Ovary (tissue), 10 donors: ENCODE measurements at places on chromosomes 6 and 20. TPM values are rescaled to one million over a fixed set of nuclear protein-coding genes. Genes with fewer than 3 reads are reported as not detected.

DNA sequence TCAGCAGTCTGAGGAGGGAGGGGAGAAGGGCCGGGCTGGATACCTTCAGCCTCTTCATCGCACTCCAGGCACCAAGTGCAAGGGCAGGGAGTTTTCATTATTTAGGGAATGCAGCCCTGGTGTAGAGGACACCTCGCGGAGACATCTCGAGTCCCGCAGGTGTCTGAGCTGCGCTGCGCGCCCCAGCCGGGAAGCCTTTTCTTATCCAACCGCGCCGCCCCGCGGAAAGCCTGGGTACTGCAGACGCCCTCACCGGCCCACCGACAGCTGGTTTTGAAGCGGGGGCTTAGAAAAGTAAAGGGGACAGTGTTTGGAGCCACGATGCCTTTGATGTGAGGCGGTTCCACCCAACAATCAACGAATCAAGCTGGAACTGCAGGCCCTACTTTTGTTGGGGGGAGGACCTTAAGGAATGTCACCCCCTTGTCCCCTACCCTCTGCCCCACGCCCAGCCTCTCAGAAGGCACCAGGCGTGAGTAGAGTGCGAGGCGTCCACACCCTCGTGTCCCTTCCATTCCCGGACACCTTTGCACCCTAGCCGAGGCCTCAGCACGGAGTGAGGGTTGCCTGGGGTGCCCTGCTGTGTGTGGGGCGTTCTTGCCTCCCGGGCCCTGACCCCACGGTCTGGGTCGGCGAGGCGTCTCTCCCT, 8.6 kb downstream of the NKX2-2 start:
- no peak overlapping the region for H3K4me3 ChIP-seq
- H3K27me3 ChIP-seq, result no peaks in the 10 kb centered on the region
- peak; percentile 72 for DNase-seq
- H3K36me3 ChIP-seq, result no peaks in the 10 kb centered on the region
- H3K27ac ChIP-seq, result no peak overlapping the region
- H3K4me1 ChIP-seq, result peaks cover 3% of the 10 kb centered on the region

- no peaks in the 10 kb centered on the region for H3K36me3 ChIP-seq
- no peaks in the 10 kb centered on the region for H3K27me3 ChIP-seq
- no peaks in the 10 kb centered on the region for H3K4me1 ChIP-seq
- DNase-seq, result no peak
- no peak overlapping the region for H3K4me3 ChIP-seq
Measured at GRCh38 chr6:18445228-18445627, 58.1 kb downstream of the RNF144B start.

DNA sequence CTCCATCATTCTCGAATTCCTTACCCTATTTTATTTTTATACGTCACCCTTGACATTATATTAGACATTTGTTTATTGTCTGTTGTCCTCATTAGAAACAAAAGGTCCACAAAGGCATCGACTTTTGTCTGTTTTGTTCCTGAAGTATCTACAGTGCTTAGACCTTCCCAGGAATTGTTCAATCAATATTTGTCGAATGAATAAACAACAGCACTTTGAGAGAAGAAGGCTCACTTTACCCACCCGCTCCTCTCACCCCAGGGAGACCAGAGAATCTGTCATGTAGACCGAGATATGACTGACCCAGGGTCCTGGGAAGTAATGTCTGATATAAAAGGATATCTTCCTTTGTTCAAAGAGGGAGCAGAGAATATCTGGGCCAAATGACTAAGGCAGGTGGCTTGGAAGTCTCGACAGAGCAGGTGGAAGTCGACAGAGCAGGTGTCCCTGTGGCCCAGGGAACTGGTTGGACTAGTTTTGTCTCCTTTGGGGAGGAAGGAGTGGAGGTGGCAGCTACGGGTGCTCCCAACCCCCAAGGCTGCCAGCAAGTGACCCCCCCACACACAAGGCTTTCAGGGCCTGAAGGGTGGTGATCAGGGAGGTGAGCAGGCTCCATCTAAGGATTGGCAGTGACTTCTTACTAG, 14.8 kb upstream of the CHMP4B start:
- no peak overlapping the region for H3K27ac ChIP-seq
- H3K27me3 ChIP-seq, result no peaks in the 10 kb centered on the region
- no peak for DNase-seq
- H3K36me3 ChIP-seq, result no peaks in the 10 kb centered on the region

Gene GUCA1A
- not detected for total RNA-seq

- no peaks in the 10 kb centered on the region for H3K36me3 ChIP-seq
- no peaks in the 10 kb centered on the region for H3K27me3 ChIP-seq
Measured at GRCh38 chr6:164037171-164037870, 622.8 kb downstream of the QKI start.

GRCh38 chr6:107354451-107354850, 104.9 kb downstream of the PDSS2 start:
- no peaks in the 10 kb centered on the region for H3K27me3 ChIP-seq
- no peak overlapping the region for H3K4me3 ChIP-seq
- no peaks in the 10 kb centered on the region for H3K4me1 ChIP-seq
- no peaks in the 10 kb centered on the region for H3K36me3 ChIP-seq
- H3K27ac ChIP-seq, result no peak overlapping the region

DNA sequence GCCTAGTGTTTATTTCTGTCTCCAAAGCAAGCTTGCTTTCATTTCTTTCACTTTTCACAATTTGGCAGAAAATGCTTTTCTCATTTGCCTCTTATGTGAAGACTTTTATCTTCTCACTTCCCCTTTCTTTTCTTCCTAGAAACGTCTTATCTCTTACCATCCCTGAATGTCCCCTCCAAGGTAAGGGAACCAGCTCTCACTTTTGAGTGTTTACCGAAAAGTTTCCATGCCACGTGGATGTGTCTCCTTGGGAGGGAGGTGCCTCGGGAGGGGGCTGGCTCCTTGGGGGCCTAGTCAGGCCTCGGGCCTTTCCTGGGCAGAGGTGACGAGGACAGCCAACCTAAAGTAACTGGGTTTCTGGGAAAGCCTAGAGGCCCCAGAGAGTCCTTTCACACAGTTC, 127.4 kb downstream of the CD24 start:
- H3K36me3 ChIP-seq, result no peaks in the 10 kb centered on the region
- H3K27me3 ChIP-seq, result no peaks in the 10 kb centered on the region
- DNase-seq, result no peak
- H3K4me3 ChIP-seq, result no peak overlapping the region

DNA sequence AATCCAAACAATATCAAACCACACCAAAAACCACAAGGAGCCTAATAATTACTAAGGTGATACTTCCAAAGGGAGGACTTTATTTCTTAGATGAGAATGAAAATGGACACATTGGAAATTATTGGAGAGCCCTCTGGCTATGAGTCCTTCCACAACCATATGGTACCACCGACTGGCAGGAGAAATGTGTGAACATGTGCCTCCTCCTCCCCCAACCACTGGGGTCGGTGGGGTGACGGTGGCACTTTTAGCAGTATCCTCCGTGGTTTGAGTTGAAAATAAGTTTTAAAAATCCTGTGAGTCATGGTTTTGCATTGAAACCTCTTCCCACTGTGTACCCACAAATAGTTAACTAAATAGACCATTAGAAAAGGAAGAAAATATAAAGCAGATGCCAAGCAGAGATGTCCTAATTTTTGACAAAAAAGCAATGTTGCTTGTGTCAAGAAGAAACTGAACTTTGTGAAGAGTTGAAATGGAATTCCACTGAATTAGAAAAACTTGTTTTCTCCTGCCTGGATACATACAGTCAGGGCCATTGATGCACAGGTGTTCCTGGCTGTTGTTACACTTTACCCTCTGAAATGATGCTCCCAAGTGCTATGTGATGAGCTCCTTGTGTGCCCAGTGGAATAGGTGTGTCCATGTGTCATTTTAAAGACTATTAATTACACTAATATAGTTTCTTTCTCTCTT, 3.2 kb downstream of the EDN1 start:
- no peak for DNase-seq
- no peaks in the 10 kb centered on the region for H3K36me3 ChIP-seq
- H3K4me3 ChIP-seq, result no peak overlapping the region
- H3K27me3 ChIP-seq, result no peaks in the 10 kb centered on the region
- H3K4me1 ChIP-seq, result no peaks in the 10 kb centered on the region

DNA sequence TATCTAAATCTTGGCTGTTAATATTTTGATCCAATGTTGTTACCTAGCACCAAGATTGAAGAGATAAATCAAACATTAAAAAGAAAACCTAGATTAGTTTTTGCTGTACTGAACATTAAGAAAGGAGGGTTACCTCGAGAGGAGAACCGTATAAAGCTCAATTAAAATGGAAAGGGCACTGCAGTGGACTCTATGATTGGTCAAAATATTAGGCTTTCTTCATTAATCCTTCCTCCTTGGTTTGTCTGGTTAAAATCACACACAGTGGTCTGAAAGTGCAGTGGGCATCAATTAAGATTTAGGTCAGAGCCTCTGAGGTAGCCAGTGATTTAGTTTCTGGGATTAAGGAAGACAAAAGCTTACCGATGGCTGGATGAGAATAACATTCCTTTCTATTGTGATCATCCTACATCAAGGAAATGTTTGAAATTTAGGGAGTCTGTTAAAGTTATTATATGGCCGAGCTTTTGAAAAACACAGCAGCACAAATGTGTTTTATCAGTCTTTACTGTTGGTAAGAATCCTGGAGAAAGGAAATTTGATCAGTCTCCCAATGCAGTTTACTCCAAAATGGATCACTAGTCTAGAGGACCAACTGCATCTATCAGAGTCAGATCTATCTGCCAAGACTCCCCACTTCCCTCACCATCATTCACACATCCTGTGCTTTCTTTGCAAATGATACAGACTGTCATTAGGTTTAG, 134.6 kb upstream of the NEDD9 start:
- no peak overlapping the region for H3K27ac ChIP-seq
- no peaks in the 10 kb centered on the region for H3K36me3 ChIP-seq
- H3K4me1 ChIP-seq, result no peaks in the 10 kb centered on the region
- H3K4me3 ChIP-seq, result no peak overlapping the region

GRCh38 chr6:140957386-140957785, 1175.3 kb upstream of the GJE1 start:
- H3K36me3 ChIP-seq, result no peaks in the 10 kb centered on the region
- DNase-seq, result no peak
- H3K4me3 ChIP-seq, result no peak overlapping the region
- no peaks in the 10 kb centered on the region for H3K4me1 ChIP-seq
- no peak overlapping the region for H3K27ac ChIP-seq
- no peaks in the 10 kb centered on the region for H3K27me3 ChIP-seq

DNA sequence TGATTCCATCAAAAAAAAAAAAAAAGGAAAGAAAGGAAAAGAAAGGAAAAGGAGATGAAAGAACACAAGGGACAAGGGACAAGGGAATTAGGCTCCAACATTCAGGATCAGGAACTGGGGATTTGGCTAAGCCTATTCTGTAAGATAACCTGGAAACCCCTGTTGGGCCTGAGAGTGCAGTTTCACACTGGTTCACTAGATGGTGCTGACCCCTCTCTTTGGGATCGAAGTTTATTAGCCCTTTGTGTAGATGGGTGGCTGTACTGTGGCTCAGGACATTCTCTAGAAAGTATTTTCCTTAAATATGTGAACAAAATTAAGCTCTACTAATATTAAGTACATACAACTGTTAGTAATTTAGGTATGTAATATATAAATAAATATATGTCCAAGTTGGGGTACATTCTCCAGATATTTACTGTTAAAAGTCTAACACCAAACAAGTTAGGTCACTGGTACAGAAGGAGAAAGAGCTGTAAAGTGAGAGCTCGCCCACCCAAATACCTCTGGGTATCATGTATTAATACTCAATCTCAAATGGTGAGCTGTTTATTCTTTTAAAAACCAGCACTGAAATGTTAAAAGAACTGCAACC, 6.3 kb downstream of the OR2A4 start:
- H3K36me3 ChIP-seq, result no peaks in the 10 kb centered on the region
- H3K27me3 ChIP-seq, result no peaks in the 10 kb centered on the region
- peak; percentile 44 for DNase-seq
- H3K4me3 ChIP-seq, result no peak overlapping the region
- no peak overlapping the region for H3K27ac ChIP-seq

GRCh38 chr6:167044696-167045095, 45.5 kb downstream of the CEP43 start:
- H3K27ac ChIP-seq, result no peak overlapping the region
- H3K4me1 ChIP-seq, result no peaks in the 10 kb centered on the region
- peaks cover 2% of the 10 kb centered on the region for H3K36me3 ChIP-seq
- no peaks in the 10 kb centered on the region for H3K27me3 ChIP-seq
- H3K4me3 ChIP-seq, result no peak overlapping the region

DNA sequence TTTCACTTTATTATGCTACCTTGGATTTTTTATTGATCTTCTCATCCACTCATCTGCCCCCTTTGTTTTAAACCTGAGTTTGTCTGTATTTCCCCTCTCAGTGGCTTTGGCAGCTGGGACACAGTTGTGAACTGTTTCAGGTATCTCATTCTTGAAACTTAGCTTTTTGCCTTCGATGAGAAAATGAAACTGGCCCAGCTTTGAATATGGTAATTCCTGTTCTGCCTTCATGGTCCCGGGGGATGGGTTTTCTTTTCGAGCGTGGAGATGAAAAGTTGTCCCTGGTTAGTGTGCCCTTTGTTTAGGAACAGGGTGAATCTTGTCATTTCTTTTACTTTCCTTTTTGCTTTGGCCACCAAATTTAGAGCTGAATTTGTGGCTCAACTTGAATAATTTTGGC, 25.6 kb downstream of the DHX35 start:
- no peak overlapping the region for H3K27ac ChIP-seq
- no peak overlapping the region for H3K4me3 ChIP-seq
- H3K27me3 ChIP-seq, result no peaks in the 10 kb centered on the region
- no peak for DNase-seq
- H3K36me3 ChIP-seq, result no peaks in the 10 kb centered on the region

- no peaks in the 10 kb centered on the region for H3K36me3 ChIP-seq
- peaks cover 15% of the 10 kb centered on the region for H3K4me1 ChIP-seq
- no peak overlapping the region for H3K4me3 ChIP-seq
- no peak overlapping the region for H3K27ac ChIP-seq
Measured at GRCh38 chr6:41448256-41448655, 97.9 kb upstream of the FOXP4 start.

Gene ZBP1
- not detected for total RNA-seq

DNA sequence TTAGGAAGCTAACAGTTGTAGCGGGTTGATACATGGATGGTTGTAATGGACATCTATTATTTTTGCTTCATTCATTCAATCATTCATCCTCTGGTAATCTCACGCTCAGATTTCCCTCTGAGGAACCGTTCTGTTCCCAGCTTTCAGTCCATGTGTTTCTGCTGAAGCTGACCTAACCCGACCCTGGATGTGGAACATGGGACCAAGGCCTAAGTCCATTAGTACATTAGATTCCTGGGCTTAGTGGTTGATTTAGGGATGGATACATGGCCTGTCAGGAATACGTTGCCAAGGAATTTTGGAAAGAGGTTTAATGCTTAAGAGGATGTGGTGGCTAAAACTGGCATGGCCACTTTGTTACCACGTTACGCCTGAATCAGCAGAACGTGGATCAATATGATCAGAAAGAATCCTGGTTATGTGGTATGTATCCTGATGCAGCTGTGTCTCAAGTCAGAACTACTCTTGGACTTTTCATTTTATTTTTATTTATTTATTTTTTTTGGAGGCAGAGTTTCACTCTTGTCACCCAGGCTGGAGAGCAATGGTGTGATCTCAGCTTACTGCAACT, 4.1 kb upstream of the DHX35 start:
- DNase-seq, result no peak
- no peaks in the 10 kb centered on the region for H3K36me3 ChIP-seq
- H3K4me1 ChIP-seq, result no peaks in the 10 kb centered on the region
- no peaks in the 10 kb centered on the region for H3K27me3 ChIP-seq
- no peak overlapping the region for H3K27ac ChIP-seq
- H3K4me3 ChIP-seq, result no peak overlapping the region
